ENCODE measurements at places on chromosomes 4 and X.

- DNase-seq, result peak; percentile 11
Observed at GRCh38 chr4:19348746-19349145, 903.0 kb upstream of the SLIT2 start.

- DNase-seq, result no peak
Observed at GRCh38 chr4:95044324-95044837, 286.6 kb downstream of the BMPR1B start.

GRCh38 chr4:77599378-77599777 lies 6.2 kb upstream of the CXCL13 start:
- peak; percentile 62 for DNase-seq

DNA sequence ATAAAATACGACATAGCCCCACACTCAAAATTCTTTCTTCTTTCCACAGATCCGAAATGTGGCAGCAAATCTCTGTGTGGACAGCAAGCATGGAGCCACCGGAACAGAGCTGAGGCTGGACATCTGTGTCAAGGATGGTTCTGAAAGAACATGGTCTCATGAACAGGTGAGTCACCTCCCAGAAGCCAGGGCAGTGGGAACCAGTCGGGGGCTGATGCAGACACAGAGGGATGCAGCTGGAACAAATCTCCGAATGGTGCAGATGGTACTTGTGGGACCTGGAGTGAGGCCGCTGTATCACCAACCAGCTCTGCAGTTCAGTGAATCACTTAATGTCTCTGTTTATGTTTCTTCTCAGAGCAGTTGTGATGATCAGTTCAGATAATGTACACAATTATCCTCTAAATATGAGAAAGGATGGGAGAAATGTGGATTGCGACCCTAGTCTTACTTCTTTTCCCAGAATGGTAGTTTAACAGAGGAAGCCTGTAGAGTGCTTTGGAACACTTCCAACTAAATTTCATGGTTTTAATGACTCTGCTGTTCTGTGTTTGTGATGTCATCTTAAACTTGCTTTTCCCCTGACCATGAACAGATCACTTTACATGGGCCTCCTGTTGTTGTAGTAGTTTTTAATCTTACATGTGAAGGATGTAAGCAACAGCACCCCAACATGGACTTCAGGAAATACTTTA lies 159.3 kb upstream of the GALNT7 start:
- peak; percentile 25 for DNase-seq

DNA sequence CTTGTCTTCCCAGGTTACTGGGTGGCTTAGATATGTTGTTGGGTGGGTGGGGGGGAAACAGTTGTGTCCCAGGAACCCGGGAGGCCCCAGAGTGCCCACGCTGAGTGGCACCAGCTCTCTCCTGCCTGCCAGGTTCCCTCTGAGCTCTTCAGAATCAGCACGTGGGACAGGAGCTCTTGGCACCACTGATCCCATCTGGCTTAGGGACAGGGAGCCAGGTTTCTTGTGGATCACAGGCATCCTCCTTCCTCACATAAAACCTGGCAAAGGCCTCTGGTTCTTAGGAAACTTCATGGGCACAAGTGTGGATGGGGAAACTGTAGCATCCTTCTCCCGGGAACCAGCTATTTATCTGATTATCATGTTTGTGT lies 3.4 kb downstream of the GPR78 start:
- DNase-seq, result no peak

DNA sequence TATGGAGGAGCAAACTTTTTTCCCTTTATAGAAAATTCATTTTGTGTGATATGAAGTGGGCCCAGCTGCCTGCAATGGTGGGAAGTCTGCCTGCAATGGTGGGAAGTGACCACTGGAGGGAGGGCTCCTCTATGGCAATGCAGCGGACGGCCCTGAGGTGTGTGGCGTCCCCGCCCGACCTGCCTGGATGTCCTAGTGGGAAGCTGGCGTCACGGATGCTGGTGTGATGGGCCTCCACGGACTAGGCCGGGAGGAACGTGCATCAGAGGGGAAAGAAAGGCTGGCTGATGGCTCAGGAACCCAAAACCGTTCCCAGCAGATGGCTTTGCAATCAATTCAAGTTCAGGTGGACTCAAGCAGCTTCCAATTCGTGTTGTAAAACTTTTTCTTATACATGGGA lies 177.9 kb downstream of the AFAP1 start:
- peak; percentile 64 for DNase-seq

DNA sequence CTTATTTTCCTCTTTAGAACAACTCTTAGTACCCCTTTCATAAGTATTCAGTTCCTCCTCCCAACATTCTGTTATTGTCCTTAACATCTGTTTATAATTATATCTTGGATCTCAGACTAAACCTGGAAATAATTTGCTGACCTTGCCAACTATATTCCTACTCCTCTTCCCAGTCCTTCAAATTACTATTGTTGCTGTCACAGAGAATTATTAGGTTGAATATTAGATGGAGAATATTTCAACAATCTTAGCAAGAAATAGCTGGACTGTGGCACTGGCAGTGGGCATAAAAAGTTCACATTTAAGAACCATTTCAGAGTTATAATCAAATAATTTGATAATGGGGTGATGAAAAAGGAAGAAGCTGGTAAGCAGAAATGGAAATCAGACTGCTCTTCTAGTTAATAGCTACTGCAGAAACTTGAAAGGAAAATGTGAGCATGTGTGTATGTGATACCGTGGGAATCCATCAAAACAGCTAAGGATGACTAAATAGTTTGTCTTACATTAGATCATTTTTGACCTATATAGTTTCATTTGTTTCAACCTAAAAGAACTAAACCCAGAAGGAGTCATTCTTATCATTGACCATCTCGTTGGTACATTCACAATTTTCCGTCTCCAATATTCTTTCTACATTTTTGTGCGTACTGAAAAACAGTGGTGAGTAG lies 43.3 kb upstream of the PRDM8 start:
- DNase-seq, result peak; percentile 66

DNA sequence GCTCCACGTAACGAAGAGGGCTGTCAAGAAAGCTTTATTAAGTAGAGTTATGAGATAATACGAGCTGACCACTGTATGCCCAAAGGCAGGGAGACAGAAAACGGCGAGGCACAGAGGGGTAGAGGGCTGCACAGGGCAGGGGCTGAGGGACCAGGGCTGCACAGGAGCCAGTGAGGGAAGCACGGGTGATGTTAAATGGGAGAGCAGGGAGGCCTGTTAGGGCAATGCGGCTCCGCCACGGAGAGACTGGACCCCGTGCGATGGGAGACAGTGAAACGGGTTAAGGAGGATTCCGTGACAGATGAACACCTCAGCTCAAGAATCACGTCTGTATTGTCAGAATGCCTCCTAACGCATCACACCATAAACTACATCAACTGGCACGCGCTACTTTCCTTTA lies 25.1 kb downstream of the FAT1 start:
- no peak for DNase-seq

DNA sequence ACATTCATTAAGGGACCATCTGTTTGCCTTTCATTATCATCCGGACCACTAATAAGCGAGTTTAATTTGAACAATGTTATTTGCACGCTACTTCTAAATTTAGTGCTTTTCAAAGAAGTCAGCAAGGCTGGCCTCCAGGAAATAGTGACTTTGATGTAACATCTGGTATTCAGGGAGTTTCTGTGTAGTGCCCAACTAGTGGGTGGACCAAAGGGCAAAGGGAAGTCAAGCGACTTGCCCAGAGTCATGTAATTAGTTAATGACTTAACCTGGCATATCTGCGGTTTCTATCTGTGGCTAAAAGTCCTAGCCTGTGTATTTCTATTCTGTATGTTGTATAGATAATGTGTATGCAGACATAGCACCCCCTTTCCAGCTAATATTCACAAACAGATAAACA lies 56.3 kb upstream of the LCORL start:
- DNase-seq, result no peak

GRCh38 chrX:46485897-46486296 lies 59.3 kb downstream of the ZNF674 start:
- no peak for DNase-seq

DNA sequence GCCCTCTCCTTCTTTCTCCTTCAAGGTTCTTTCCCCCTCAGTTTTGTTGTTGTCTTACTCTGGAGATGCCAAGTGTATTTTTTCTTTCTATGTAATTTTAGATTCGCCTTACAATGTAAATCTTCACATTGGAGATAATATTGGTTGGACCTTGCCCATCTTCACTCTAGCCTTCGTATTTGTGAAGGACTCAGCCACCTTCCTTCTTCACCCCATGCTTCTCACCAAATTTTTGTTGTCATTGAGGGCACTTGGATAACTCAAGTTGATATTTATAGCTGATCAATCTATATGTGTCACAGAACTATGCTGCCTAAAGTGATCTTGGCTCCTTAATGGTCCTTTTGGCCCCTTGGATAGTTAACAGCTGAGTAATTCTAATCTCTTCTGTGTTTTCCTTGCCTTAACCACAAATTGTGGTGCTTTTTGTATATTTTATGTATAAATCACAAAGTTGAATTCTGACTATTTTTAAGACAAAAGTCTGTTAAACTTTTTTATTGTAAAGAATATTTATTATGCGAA lies 6.5 kb downstream of the SPRY1 start:
- no peak for DNase-seq

GRCh38 chr4:119493419-119493818 lies 135.2 kb downstream of the PDE5A start:
- peak; percentile 35 for DNase-seq

DNA sequence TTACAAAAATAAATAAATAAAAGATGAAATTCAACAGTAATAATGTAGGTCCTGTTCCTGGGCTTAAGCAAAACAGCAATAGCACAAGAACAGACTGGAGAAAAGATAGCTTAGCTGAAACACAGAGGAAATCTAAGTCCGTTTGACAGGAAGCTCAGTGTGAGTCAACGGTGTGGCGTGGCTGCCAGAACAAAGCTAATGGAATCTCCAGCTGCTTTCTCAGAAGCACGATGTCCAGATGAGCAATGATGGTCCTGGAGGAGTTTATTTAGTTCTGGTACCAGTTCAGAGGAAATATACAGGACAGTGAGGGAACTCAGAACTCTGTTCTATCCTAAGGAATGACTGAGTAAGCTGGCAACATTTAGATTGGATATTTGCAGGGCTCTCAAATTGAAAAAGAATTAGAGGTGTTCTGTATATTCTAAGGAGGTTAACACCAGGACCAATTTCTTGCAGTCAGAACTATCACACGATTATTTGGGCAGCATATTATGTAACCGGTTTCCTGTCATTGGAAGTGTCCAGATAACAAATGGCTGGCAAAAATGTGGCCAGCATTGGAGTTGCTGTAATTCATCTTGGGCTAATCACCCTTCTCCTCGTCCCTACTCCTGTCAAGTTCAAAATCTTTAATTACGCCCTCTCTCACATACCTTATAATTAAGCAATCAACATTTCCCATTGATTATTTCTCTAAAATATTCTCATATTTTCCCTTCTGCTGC lies 12.7 kb downstream of the GAB3 start:
- peak; percentile 90 for DNase-seq

DNA sequence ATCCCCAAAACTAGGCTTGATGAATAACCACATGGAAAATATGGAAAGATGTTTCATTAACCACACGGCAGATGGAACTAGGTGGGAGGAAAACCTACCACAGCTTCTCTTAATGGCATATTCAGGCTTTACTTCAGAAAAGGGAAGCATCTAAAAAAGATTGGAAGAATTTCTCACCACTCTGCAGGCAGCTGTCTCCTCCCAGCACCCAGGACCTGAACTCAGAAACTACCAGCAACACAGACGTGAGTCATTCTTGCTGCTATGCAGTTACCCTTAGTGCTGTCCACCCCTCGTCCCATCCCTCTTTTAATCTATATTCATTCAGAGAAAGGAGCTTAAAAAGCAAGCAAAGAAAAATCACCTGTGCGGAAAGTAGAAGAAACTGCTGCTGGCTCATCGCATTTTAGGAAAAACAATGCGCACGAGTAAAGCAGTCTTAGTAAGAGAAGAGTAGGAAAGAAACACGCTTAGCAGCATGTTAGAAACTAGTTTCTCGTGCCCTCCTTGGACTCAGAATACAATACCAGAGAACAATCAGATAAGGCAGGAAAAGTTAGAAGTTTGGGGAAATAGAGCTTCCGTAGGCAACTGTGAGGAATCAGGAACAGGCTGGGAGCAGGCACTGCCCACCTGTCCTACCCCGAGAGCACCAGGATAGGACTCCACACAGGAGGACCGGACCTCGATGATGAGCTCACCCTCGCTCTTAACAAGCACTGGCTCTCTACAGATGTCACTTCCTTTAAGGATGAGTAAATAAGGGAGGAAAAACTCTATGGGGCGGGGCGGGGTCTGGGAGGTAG lies 48.1 kb upstream of the ENPP6 start:
- peak; percentile 61 for DNase-seq

DNA sequence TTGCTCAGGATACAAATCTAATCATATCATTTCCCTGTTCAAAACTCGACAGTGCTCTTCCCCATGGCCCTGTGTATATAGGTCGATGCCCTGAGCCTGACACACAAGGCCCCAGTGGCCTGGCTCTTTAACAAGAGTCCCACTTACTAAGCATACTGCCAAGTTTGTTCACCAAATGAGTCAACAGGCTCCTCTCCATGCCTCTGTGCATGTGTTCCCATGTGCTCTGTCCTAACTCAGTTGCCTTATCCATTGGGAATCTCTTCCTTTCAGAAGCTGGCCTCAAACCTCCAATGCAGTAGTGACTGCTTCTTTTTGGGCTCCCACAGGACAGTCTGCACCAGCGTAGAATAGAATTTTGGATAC lies 18.9 kb upstream of the CXCR3 start:
- DNase-seq, result no peak

GRCh38 chrX:39903343-39903742 lies 194.4 kb downstream of the BCOR start:
- peak; percentile 71 for DNase-seq

- DNase-seq, result peak; percentile 67
Observed at GRCh38 chr4:151184523-151185458, 85.4 kb downstream of the RPS3A start.

DNA sequence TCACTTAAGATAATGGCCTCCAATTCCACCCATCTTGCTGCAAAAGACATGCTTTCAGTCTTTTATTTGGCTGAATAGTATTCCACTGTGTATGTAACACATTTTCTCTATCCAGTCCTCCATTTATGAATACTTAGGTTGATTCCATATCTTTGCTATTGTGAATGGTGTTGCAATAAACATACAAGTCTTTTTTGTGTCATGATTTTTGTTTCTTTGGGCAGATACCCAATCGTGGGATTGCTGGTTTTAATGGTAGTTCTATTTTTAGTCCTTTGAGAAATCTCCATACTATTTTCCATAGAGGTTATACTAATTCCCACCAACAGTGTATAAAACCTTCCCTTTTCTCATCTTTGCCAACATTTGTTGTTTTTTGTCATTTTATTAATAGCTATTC lies 180.9 kb downstream of the SMIM20 start:
- DNase-seq, result no peak

- no peak for DNase-seq
Observed at GRCh38 chr4:8108261-8108660, 50.4 kb downstream of the ABLIM2 start.

DNA sequence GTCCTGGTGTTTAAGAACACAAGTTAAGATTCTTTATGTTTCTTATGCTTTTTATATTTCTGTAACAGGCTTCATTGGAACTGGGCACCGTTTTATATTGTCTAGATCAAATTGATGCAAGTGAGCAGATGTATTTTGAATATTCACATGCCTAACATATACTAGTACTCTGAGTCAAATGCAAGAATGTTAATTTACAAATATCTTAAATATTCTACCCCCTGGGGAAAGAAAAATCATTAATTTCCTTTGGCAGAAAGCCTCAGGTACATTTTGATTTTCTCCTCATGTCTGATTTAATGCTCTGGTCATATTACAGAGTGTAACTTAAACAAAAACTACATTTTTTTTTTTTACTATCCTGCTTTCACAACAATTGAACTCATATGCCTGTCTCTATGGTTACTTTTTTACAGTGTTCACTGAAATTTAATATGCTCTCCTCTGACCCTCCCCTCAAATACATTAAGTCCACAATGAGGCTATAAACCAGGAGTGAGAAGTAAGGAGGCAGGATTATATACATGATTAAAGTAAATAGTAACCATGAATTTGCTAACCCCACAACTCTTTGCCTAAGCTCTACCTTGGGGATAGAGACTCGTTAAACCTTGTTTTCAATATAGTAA lies 2.4 kb upstream of the NSUN7 start:
- DNase-seq, result no peak

All from cardiac fibroblast (primary cell).